ENCODE measurements at places on chromosomes 16 and 17.

DNA sequence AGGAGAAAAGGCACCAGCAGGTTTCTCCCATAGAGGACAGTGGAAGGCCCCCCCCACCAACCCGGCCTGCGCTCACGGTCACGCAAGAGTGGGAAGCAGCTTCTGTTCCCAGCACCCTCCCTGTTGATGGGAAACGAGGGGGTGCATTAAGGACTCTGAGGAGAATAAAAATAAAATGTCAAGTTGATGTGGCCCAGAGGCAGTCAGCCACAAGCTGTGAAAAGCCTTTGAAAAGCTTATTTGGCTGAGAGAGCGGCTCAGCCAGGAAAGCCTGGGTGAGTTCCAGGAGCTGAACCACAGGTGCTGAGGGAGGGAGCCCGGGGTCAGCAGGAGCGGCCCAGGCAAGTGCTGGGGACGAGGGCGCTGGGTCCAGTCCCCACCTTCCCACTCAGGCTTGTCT lies 26.9 kb upstream of the SPATA32 start:
- no peak for DNase-seq

DNA sequence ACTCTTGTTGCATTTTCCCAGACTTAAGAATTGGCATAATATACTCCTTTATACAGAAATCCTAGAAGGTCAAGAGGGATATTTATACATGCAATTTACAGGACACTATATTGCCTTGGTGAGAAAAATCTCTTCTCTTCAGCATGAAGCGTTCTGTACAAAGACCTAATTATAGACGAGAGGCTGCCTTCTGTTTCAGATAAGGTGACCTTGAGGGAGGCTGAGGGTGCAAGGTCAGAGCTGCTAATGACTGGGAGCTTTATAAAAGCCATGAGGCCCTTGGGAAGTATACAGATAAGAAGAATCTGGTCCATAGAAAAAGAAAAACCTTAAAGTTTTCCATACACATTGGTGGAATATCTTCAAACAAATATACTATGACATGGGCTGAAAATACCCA lies 156.3 kb upstream of the SOX9 start:
- DNase-seq: no peak

DNA sequence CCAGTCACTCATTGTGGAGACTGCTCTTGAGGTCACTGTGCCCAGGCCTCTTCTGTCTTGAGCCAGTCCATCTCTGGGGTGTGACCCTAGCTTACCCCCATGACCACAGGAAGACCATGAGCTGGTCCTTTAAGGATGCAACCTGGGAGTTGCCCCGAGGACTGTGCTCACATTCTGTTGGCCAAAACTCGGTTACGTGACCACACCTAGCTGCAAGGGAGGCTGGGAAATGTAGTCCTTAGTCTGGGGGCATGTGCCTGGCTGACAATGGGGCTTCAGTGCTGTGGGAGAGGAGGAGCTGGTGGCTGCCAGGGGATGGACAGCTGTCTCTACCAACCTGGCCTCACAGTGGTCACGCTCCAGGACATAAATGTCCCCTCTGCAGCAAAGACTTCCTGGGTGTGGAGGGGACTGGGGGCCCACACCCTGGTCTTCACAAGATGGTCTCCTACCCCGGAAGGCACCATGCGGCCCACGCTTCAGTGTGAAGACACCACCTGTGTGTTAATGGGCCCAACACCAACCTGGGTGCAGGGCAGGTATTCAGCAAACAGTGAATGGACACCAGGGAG lies 55.4 kb downstream of the JPH3 start:
- DNase-seq: no peak

GRCh38 chr16:6836766-6837165 lies 495.9 kb upstream of the RBFOX1 start:
- DNase-seq: no peak

GRCh38 chr17:55496094-55496881 lies 15.0 kb downstream of the SMIM36 start:
- no peak for DNase-seq

GRCh38 chr17:47188271-47188875 lies 722 bp downstream of the CDC27 start:
- DNase-seq: no peak

- no peak for DNase-seq
Measured at GRCh38 chr17:61384354-61384691, 15.3 kb upstream of the TBX2 start.

GRCh38 chr17:40499551-40500189 lies 1.8 kb downstream of the TNS4 start:
- DNase-seq: no peak

GRCh38 chr17:17380145-17380925 lies 77.2 kb downstream of the NT5M start:
- no peak for DNase-seq

- DNase-seq: no peak
Measured at GRCh38 chr17:47896672-47897490, 845 bp downstream of the SP2 start.

- no peak for DNase-seq
Measured at GRCh38 chr17:41393294-41393693, 4.1 kb downstream of the KRT31 start.

DNA sequence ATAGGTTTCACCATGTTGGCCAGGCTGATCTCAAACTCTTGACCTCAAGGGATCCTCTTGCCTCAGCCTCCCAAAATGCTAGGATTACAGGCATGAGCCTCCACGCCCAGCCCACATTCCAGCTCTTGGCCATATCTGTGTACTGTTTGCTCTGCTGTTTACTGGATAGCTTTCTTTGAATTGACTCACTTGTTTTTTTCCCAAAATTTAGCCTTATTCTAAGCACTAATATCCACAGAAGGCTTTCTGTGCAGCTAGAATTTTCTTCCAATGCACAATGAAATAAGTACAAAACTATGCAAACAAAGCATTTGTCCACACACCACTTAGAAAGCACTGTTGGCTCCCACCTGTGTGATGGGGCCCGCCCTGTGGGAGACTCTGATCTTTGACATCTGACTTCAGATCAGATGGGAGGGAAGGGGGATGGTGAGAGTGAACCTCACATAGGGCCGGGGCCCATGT lies 72.2 kb downstream of the CLEC16A start:
- DNase-seq: no peak
